SJCRH30 (cell line): ENCODE measurements at places on chromosomes 3 and 15. TPM values are rescaled to one million over a fixed set of nuclear protein-coding genes. Genes with fewer than 3 reads are reported as not detected.

Gene COLQ
- total RNA-seq, result 0.18 and 0.24 TPM in 2 replicates

Gene ZDHHC19
- total RNA-seq, result not detected in 2 replicates

Gene CAMK2N2
- total RNA-seq, result 4.0 and 6.0 TPM in 2 replicates

Gene STRIT1
- total RNA-seq, result not detected in 2 replicates

Gene MAP1A
- 10.1 and 10.3 TPM in 2 replicates for total RNA-seq

Gene SKOR1
- total RNA-seq, result 3.1 and 4.5 TPM in 2 replicates

Gene PPP4R2
- 48.9 and 55.6 TPM in 2 replicates for total RNA-seq

Gene CMSS1
- 93.8 and 95.5 TPM in 2 replicates for total RNA-seq

Gene PTH1R
- 6.6 and 6.7 TPM in 2 replicates for total RNA-seq

Gene MFSD1
- 18.0 and 23.9 TPM in 2 replicates for total RNA-seq

Gene P2RY14
- total RNA-seq, result 0.04 TPM in 1 of 2 replicates, not detected in the other

Gene RAD18
- total RNA-seq, result 42.0 and 44.9 TPM in 2 replicates

Gene ATP8B4
- total RNA-seq, result 14.4 and 14.7 TPM in 2 replicates

Gene GABRR3
- total RNA-seq, result 0.03 TPM in 1 of 2 replicates, not detected in the other

Gene PDZRN3
- 27.3 and 29.5 TPM in 2 replicates for total RNA-seq

Gene BDH1
- total RNA-seq, result 27.3 and 34.8 TPM in 2 replicates

Gene NLGN1
- total RNA-seq, result 15.6 and 20.7 TPM in 2 replicates

Gene NCK1
- 33.1 and 42.9 TPM in 2 replicates for total RNA-seq

Gene KLHL25
- 8.2 and 9.5 TPM in 2 replicates for total RNA-seq

Gene SMCO1
- total RNA-seq, result not detected in 2 replicates

Gene CCR1
- not detected in 2 replicates for total RNA-seq

Gene ZNF639
- total RNA-seq, result 53.4 and 59.2 TPM in 2 replicates

Gene LRRN1
- 15.7 and 20.2 TPM in 2 replicates for total RNA-seq

Gene CEP19
- 1.7 and 2.7 TPM in 2 replicates for total RNA-seq

Gene ASB14
- total RNA-seq, result 0.08 TPM in 1 of 2 replicates, not detected in the other

Gene DUOX1
- total RNA-seq, result not detected in 2 replicates

Gene AMOTL2
- 18.8 and 19.0 TPM in 2 replicates for total RNA-seq

Gene ERICH6
- total RNA-seq, result not detected in 2 replicates

Gene CPNE4
- total RNA-seq, result 0.04 and 0.10 TPM in 2 replicates

Gene RYK
- total RNA-seq, result 88.6 and 91.7 TPM in 2 replicates

Gene LHFPL4
- not detected in 2 replicates for total RNA-seq

Gene GOLGA6D
- not detected in 2 replicates for total RNA-seq

Gene CFAP44
- total RNA-seq, result 3.1 and 5.0 TPM in 2 replicates

Gene PSTPIP1
- total RNA-seq, result 11.7 and 13.4 TPM in 2 replicates

Gene ROBO2
- 14.0 and 14.3 TPM in 2 replicates for total RNA-seq

Gene ZNF80
- 0.04 TPM in 1 of 2 replicates, not detected in the other for total RNA-seq

Gene MYL3
- total RNA-seq, result not detected in 2 replicates

Gene BTLA
- not detected in 2 replicates for total RNA-seq

Gene GOLGA8K
- 0.18 and 0.26 TPM in 2 replicates for total RNA-seq

Gene NOX5
- not detected in 2 replicates for total RNA-seq

Gene DNASE1L3
- not detected in 2 replicates for total RNA-seq

Gene STRA6
- 67.8 and 94.4 TPM in 2 replicates for total RNA-seq

Gene RHOV
- total RNA-seq, result 0.61 and 0.84 TPM in 2 replicates

Gene MESP1
- not detected in 2 replicates for total RNA-seq

Gene SAMMSON
- 0.08 TPM in 1 of 2 replicates, not detected in the other for total RNA-seq

Gene AP3B2
- total RNA-seq, result not detected in 2 replicates

Gene RASGRP1
- total RNA-seq, result 1.4 and 1.9 TPM in 2 replicates

Gene TMEM212
- not detected in 2 replicates for total RNA-seq
